ENCODE measurements at places on chromosomes 2 and 18.

- DNase-seq, result no peak
These were observed 45.9 kb downstream of the ST6GAL2 start for GRCh38 chr2:106839849-106840595.

DNA sequence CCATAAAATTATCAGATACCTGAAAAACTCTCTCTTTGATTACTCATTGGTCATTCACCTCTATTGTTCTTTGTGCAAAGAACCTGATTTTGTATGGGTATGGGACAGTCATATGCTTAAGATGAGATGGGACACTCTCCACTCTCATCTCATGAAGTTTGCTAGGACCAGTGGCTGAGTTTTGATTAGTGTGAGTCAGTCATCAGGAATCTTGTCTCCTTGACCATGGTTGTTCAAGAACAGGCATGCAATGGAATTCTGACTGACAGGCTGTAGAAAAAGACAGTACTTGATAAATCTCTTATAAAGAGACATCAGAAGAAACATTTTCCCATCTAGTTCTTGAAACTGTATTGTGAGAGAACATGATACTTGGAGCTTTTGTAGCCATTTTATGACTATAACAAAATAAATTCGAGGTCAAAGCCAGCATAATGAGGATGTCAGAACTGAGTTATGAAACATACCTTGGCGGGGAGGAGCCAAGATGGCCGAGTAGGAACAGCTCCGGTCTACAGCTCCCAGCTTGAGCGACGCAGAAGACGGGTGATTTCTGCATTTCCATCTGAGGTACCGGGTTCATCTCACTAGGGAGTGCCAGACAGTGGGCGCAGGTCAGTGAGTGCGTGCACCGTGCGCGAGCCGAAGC, 367.0 kb downstream of the NR4A2 start:
- no peak for DNase-seq

- DNase-seq, result no peak
These were observed 9.6 kb upstream of the FAHD2A start for GRCh38 chr2:95392730-95393455.

DNA sequence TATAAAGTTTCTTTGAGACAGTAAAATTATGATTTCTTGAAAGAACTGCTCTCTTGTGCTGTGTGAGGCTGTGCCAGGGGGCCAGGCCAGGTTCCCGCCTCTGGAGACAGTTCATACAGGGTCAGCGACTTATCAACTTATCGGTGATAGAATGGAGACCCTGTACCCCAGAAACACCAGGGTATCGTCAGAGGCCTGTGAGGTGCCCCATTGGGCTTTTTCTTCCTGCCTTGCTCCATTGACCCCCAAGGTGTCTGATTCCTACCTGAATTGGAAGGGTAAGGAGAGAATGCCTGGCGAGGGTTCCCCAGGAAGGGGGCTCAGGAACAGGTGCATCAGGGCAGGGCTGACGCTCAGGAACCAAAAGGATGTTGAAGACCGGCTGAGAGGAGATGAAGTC, 4.3 kb downstream of the DLX1 start:
- no peak for DNase-seq

- DNase-seq, result no peak
These were observed 333.6 kb upstream of the UBE2E3 start for GRCh38 chr2:180646756-180647155.

- DNase-seq, result no peak
These were observed 1.9 kb downstream of the TFPI start for GRCh38 chr2:187552381-187552780.

DNA sequence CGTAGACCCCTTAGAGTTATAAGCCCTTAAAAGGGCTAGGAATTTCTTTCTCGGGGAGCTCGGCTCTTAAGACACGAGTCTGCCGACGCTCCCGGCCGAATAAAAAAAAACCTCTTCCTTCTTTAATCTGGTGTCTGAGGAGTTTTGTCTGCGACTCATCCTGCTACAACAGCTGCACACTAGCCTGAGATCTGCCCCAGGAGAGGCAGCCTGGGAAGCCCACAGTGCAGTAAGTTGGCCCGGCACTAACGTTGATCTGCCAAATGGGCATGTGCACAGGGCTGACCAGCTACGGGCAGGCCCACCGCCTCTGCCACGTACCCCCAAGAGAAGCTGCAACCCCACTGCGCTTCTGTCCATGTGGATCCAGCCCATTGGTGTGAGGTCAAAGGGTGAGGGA, 8.4 kb upstream of the LIMS2 start:
- no peak for DNase-seq

- no peak for DNase-seq
These were observed 12.3 kb upstream of the TFCP2L1 start for GRCh38 chr2:121297217-121297830.

DNA sequence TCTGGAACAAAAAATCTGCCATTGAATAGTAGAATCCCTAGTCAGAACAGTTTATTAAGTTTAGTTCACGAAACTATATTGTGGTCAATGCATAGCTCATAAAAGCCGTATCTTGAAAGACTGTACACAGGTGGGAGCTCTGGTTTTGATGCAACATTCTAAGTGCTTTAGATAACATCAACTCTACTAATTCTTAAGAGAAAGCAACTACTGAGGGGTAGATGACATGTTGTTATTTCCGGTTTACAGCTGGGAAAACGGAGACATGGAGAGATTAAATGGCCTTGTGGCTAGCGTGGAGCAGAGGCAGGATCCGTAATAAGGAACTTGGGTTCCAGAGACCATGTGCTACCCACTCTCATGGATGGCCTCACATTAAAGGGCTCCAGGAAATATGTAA, 4.2 kb upstream of the ITGA6 start:
- no peak for DNase-seq

- DNase-seq, result no peak
These were observed 141.0 kb downstream of the ADCYAP1 start for GRCh38 chr18:1045658-1046057.

DNA sequence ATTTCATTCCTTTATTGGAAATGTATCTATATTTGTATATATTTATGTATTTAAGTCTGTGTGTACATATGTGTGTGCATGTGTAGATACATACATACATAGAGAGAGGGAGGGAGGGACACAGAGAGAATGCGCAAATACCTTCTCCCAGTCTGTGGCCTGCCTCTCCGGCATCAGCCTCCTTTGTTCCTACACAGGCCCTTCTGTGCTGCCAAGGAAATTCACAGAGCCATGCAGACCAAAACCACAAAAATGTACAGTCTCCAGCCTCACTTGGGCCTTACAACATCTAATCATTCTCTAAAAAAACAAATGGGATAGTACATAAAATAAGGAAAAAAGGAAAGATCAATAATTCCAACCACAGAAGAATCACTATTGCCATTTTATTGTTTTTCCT, 8.8 kb upstream of the CRACDL start:
- DNase-seq, result no peak

DNA sequence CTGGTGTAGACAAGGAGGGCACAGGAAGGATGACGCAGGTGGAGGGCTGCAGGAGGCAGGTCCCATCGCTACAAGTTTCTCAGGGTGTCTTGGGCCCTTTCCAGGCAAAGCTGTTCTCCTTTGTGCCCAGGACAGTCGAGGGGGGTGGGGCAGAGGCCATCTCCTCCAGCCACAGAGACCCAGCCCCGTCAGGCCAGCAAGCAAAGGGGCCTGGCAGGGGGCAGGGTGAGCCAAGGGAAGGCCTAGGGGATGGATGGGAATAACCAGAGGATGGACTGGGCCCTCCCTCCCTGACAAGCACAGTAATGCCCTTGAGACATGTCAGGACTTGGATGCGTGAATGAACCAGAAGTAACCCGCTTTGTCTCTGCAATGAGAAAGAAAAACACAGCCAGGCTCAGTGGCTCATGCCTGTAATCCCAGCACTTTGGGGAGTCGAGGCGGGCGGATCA, 6.3 kb downstream of the TCF23 start:
- DNase-seq, result no peak

GRCh38 chr2:181887045-181887444, 4.5 kb upstream of the ITPRID2 start:
- no peak for DNase-seq

DNA sequence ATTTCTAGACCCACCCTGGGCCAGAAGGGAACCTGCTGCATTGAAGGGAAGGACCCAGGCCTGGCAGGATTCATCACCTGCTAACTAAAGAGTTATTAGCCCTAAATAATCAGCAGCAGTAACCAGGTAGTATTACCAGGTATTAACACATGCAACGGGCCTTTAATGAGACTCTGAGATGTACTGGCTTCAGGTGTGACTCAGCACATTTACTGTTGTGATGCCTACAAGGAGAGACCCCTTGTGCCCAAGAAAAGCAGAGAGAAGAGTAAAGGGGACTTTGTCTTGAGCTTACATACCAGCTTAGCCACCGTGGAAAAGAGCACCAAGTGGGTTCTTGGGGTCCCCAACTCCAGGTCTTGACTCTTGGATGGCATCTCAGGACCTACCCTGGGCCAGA, 243.1 kb upstream of the SLC39A10 start:
- DNase-seq, result no peak

- no peak for DNase-seq
These were observed 18.9 kb downstream of the REV1 start for GRCh38 chr2:99470957-99471356.

- no peak for DNase-seq
These were observed 21.7 kb upstream of the POLI start for GRCh38 chr18:54247511-54248175.

DNA sequence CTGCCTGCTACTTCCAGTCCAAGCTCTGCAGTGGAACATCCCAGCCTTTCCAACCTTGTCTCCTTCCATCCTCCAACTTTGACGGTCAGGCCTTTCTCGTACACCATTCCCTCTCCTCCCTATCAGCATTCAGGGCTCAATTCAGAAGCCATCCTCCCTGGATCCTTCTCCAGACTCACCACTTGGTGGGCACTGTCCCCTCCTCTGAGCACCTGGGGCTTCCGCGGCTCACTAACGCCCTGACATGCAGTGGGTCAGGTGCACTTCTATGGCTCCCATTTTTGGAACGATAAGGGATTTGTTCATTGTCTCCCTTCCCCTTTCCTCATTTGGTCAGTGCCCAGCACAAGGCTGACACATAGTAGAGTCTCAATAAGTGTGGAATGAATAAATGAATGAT, 56.7 kb downstream of the TNS1 start:
- no peak for DNase-seq

- no peak for DNase-seq
These were observed 25.5 kb downstream of the TANC1 start for GRCh38 chr2:158993721-158994587.

- no peak for DNase-seq
These were observed 191.1 kb downstream of the SETBP1 start for GRCh38 chr18:44871771-44872170.

DNA sequence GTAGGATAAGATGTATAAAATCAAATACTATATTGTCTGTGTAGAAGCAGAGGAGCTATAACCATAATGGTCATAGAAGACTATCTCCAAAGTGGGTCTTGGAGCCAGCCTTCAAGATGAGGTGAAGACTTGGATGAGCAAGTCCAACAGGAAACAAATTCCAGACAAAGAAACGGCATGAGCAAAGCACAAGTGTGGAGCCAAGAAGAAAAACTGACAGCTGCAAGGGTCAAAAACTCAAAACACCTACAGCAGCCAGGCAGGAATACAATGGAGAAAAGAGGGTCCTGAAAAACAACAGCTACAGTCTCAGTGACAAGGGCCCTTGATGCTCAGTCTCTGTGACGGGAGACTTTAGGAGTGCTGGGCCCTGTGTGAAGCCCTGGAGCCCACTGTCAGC, 102.4 kb downstream of the STK39 start:
- DNase-seq, result no peak

- DNase-seq, result no peak
These were observed 32.2 kb downstream of the ZAP70 start for GRCh38 chr2:97745474-97746174.

GRCh38 chr2:28346587-28346986, 46.1 kb upstream of the FOSL2 start:
- DNase-seq, result no peak

DNA sequence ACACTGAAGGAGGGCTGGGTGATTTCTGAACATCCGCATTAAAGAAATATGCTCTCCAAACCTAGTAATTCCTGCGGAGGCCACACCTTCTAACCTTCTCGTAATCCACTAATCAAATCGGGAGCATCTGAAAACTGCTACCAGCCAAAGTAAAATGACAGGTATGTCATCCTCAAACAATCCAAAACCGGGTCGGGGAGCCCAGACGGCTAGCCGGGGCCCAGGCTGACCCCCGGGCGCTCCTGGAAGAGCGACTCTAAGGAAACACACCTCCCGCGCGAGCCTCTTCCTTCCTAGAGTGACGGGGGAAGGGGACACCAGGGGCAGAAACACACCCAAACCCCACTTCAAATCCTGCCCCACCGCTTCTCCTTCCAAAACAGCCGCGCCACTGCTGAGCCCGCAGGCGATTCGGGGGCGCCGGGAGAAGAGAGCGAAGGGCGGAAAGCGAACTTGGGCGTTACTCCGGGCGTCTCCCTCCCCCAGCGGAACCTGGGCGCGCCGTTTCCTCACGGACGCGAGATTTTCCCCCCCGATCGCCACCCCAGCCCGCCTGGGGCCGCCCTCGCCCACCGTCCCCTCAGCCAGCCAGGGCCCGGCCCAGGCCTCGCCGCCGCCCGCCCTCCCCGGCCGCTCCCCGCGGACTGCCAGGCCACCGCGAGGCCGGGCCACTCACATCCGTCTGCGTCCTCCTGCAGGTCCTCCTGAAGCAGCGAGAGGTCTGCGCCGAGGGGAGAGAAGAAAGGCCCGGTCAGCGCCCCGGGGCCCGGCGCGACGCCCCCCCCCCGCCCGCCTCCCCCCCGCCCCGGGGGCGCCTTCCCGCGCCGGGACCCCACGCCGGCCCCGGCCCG, 584 bp downstream of the PPP4R1 start:
- DNase-seq, result peak; percentile 22

GRCh38 chr2:28709101-28709500, 42.5 kb upstream of the PPP1CB start:
- DNase-seq, result no peak

GRCh38 chr2:216596236-216596979, 36.8 kb upstream of the IGFBP2 start:
- no peak for DNase-seq

GRCh38 chr2:133484784-133485183, 83.5 kb downstream of the NCKAP5 start:
- DNase-seq, result no peak

DNA sequence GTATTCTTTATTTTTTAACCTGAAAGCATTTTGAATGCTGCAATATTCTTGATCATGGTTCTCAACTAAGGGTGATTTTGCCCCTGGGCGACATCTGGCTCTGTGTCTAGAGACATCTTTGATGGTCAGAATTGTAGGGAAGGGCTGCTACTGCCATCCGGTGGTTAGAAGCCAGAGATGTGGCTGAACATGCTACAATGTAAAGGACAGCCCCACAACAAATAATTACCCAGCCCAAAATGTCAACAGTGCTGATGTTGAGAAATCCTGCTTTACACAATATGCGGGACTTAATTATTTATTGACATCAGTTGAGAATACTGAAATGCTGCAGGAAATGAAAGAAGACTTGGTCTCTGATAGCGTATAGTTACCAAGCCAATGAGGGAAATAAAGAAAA, 37.5 kb upstream of the SERPINB2 start:
- no peak for DNase-seq

DNA sequence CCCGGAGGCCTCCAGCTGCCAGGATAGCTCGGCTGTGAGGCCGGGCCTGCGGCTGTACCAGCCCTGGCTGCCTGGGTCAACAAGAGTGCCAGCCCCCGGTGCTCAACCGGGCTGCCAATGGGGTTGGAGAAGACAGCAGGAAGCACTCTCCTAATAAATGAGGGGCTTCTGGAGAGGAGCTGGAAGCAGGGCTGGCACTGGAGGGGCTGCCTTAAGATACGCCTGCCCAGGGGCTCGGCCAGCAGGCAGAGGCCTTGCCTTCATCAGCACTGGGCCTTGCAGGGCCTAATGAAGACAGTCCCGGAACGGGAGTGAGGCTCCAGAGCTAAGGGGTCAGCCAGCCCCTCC, 73.6 kb downstream of the TEX51 start:
- DNase-seq, result no peak
